PC-9 (cell line): ENCODE measurements at places on chromosomes 11 and 22. TPM values are rescaled to one million over a fixed set of nuclear protein-coding genes. Genes with fewer than 3 reads are reported as not detected.

- DNase-seq: no peak
These were observed 855.0 kb downstream of the METTL15 start for GRCh38 chr11:28963187-28963586.

DNA sequence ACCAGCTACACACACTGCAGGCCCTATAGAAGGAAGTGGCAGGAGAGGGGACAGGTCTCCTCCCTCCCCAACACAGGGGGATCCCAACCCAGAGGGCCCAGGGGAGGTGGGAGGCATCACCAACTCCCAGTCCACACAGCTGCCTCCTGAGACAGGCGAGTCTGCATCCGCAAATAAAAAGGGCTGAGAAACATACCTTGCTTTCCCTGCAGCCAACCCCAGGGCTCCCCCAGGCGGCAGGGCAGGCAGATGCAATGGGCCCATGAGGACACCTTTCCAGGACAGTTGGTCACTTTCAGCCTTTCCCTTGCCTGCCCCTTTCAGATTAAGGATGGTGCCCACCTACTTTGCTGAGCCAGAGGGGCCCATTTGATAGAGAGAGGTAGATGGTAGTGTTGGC lies 180.0 kb downstream of the BRD1 start:
- DNase-seq: peak; percentile 15

DNA sequence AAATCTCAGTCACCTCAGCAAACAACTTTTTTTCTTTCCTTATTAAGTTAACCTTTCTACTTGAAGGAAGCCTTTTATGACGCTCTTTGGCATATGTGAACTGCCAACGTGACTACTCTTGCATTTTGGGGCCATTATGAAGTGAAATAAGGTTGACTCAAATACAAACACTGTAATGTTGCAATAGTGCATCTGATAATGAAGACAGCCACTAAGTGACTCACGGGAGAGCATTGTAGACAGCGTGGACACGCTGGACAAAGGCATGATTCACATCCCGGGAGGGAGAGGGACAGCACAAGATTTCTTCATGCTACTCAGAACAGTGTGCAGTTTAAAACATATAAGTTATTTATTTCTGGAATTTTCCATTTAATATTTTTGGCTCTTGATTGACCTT lies 560.8 kb downstream of the ETS1 start:
- DNase-seq: peak; percentile 57

DNA sequence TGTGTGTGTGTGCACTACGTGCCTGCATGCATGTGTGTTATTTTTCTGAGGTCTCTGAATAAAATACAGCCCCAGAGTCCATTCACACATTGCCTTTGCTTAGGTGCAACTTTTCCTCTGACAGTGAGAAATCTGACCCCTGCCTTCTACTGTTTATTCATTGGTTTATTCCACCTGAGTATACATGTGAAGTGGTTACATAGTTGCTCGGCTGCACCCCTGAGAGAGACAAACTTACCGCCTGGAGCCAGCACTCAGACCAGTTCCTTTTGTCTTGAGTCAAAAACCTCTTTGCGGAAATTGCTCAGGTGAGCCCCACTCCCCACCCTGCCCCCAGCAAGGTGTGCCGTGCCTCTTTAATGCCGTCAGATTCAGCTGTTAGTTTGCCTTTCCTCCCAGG lies 363.6 kb downstream of the BRD1 start:
- DNase-seq: no peak

- DNase-seq: no peak
These were observed 2.6 kb downstream of the PHLDA2 start for GRCh38 chr11:2926611-2927051.

- no peak for DNase-seq
These were observed 18.4 kb downstream of the ABCC8 start for GRCh38 chr11:17458268-17458667.

- peak; percentile 95 for DNase-seq
These were observed 4.2 kb downstream of the MRGPRF start for GRCh38 chr11:69008737-69009440.

GRCh38 chr22:27523711-27524110 lies 277.8 kb downstream of the MN1 start:
- DNase-seq: no peak

DNA sequence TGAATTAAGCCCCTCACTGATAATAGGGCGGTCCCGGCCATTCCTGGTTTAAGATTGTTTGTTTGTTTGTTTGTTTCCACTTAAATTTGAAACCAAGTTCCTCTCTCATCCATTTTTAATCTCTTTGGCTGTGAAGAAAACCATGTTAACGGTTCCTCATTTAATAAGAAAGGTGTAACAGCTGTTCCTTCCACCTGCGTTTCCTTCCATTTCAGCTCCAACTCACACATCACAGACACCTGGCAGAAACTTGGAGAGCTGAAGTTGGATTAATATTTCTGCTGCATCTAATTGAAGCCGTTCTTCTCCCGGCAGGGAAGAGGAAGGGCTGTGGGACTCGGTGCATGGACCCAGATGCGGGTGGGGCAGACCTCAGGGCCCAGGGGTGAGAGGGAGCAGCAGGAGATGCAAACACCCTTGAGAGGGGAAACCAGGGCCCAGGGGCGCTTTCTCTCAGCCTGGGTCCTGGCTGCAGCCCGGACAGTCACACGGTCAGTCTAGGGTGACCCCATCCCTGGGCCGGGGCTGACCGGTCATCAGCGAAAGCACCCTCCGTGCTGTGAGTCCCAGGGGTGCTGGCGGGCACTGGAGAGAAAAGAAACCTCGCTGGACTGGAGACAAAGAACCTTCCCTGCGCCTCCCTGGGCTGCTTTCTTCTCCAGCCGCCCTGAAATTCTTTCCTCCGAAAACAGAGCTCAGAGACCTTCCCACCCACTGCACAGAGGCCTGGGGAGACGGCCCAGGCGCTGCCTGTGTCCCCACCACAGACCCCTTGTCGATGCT lies 242.0 kb downstream of the BRD1 start:
- no peak for DNase-seq

GRCh38 chr11:74311352-74311926 lies at the start of gene P4HA3:
P4HA3 (minus strand) TSS chr11:74311640; CDS start chr11:74311611, 29 bp downstream.
- DNase-seq: no peak

GRCh38 chr11:117750357-117750756 lies 46.7 kb downstream of the DSCAML1 start:
- no peak for DNase-seq

- DNase-seq: no peak
These were observed 116.5 kb downstream of the ME3 start for GRCh38 chr11:86555866-86556265.

DNA sequence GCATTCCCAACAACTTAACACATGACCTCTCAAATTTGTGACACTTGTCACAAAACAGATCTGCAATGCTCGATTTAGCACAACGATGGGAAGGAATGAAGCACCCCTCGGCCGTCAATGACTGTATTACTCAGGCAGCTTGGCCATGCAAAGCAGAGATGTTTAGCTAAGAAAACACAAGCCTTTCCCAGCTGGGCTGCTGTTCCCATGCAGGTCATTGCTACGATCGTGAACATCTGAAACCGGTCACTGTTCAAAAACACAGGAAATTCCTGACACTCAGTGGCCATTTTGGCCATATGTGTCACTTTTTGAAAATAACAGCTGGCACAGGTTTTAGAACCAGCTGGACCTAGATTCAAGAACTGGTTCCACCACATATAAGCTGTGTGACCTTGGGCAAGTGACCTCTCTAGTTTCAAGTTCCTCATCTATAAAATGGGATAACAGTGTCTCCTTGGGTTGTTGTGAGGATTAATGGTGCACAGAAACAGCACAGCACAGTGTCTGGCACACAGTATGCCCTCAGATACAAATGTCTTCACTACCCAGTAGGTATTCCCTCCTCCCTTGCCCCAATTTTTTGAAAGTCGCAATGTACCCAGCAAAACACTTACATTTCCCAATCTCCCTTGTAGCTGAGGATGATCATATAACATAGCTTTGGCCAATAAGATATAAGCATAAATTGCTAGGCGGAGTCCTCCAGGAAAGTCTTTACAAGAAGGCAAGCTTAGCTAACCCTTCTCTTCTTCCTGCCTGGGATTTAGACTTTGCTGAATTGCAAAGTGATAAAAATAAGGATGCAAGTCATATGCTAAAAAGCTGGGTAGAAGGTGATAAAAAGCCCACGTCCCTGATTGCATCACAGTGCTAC lies 93.1 kb downstream of the C11orf58 start:
- DNase-seq: no peak

GRCh38 chr11:26522912-26523610 lies 49.0 kb downstream of the MUC15 start:
- no peak for DNase-seq

- DNase-seq: no peak
These were observed 65.0 kb upstream of the POU2AF1 start for GRCh38 chr11:111444040-111444439.

DNA sequence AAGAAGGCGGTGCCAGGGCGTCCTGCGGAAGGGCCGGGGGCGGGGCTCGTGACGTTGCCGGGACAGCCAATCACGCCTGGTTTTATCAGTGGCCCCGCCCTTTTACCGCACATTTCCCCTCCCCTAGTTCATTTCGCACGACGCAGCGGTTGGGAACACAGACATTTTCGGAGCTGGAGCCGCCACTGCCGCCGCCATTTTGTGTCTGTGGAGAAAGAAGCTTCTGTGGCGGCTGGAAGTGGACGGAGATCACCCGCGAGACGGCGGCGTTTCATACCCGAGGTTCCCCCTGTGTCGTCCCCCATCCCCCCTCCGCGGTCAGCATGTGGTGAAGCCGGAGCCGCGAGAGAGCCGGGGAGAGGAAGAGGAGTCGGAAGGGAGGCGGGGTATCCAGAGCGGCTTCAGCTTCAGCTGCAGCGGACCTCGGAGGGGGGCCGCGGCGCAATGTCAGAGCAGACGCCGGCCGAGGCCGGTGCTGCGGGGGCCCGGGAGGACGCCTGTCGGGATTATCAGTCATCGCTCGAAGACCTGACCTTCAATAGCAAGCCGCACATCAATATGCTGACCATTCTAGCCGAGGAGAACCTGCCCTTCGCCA lies at the start of gene PCF11:
Gene PCF11 (plus strand): TSS at position 136 of the 598 bp plus-strand sequence. CDS start 309 bp downstream, at position 445.
- no peak for DNase-seq

GRCh38 chr11:116986521-116987105 lies 111.6 kb downstream of the SIK3 start:
- peak; percentile 98 for DNase-seq

DNA sequence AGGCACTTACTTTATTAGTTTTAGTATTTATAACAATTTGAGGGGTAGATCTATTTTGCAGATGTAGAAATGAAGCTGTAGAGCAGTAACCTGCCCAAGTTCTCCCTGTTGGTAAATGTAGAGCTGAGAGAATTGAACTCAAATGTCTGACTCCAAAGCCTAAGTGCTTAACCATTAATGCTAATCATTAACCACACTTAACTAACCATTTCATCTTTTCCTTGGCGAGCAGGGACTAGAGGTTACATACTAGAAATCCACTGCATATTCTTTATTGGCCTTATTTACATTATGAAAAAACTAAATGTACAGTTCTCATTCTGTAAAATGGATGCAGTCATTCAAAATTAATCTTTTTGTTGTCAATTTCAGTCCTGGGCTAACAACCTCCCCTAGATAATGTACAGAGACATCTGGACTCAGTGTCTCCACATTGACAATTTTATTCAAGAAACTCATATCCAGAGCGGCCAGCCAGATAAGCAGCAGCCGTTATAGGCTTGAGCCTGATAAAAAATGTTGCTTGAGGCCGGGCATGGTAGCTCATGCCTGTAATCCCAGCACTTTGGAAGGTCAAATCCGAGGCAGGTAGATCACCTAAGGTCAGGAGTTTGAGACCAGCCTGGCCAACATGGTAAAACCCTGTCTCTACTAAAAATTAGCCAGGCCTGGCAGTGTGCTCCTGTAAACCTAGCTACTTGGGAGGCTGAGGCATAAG lies 76.7 kb upstream of the PICALM start:
- DNase-seq: no peak

DNA sequence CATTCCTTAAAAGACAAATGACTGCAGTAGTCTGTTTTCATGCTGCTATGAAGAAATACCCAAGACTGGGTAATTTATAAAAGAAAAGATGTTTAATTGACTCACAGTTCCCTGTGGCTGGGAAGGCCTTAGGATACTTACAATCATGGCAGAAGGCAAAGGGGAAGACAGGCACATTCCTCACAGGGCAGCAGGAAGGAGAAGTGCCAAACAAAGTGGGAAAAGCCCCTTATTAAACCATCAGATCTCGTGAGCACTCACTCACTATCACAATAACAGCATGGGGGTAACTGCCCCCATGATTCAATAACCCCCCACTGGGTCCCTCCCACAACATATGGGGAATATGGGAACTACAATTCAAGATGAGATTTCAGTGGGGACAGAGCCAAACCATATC lies 16.4 kb upstream of the OR2AT4 start:
- no peak for DNase-seq

- no peak for DNase-seq
These were observed 333.9 kb downstream of the CADM1 start for GRCh38 chr11:115170133-115170815.

GRCh38 chr11:62985041-62985750 lies 429 bp upstream of the SLC22A6 start:
- DNase-seq: no peak

GRCh38 chr22:22156716-22157347 lies 87.8 kb upstream of the VPREB1 start:
- DNase-seq: no peak

GRCh38 chr22:38172832-38173640 lies 8.6 kb downstream of the PLA2G6 start:
- DNase-seq: peak; percentile 41

GRCh38 chr22:39825661-39826102 lies 67.9 kb downstream of the ENTHD1 start:
- DNase-seq: no peak

GRCh38 chr22:31972180-31972579 lies 27.8 kb downstream of the YWHAH start:
- DNase-seq: no peak

DNA sequence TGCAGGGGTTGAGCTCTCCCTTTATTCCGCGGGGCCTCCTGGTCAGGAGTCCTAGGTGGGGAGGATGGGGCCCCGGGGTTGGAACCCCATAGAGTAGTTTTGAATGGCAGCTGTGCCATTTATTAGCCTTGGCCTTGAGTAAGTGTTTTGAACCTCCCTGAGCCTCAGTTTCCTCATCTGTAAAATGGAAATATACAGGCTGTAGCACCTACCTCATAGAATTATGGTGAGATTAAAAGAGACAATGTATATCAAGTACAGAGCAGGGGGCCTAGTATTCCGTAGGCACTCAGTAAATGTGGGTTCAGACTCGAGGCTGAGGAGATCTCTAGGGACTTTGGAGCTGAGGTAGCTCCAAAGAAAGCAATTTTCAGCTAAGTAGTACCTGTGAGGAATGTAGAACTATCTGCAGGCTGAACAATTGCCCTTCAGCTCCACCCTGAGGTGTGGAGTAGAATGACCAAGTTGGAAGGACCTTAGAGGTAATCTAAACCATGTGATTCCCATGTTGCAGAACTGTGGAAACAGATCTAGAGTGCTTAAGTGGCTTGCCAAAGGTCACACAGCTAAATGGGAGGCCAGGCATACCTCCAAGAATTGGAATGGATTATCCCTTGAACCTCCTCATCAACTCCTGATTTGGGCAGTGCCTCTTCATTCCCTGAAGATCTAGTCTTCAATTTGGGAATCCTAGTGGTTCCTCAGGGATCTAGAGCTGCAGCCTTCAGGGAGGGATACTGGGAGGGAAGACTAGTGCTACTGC lies 682 bp downstream of the PGAP2 start:
- peak; percentile 70 for DNase-seq

ZFP91 gene
- 40.6 and 67.5 TPM in 2 replicates for total RNA-seq

HTR3A gene
- total RNA-seq: not detected in 2 replicates

KCNC1 gene
- not detected in 2 replicates for total RNA-seq

APOL5 gene
- total RNA-seq: not detected in 2 replicates

VPREB3 gene
- 0.90 and 1.1 TPM in 2 replicates for total RNA-seq

CD248 gene
- total RNA-seq: not detected in 2 replicates

ZC3H12C gene
- 9.3 and 12.4 TPM in 2 replicates for total RNA-seq

MS4A3 gene
- total RNA-seq: not detected in 2 replicates

C11orf24 gene
- total RNA-seq: 27.2 and 37.7 TPM in 2 replicates

MFRP gene
- total RNA-seq: not detected in 2 replicates

PHF21B gene
- not detected in 2 replicates for total RNA-seq

CNTF gene
- total RNA-seq: 2.1 and 3.4 TPM in 2 replicates

OR8D4 gene
- total RNA-seq: not detected in 2 replicates
